ENCODE measurements at places on chromosomes 2 and 18. TPM values are rescaled to one million over a fixed set of nuclear protein-coding genes. Genes with fewer than 3 reads are reported as not detected.

AOX1 gene
- 0.08 TPM for total RNA-seq

MC2R gene
- not detected for total RNA-seq

LBX2 gene
- total RNA-seq, result 0.68 TPM

UGT1A3 gene
- total RNA-seq, result not detected

NGEF gene
- not detected for total RNA-seq

HOXD12 gene
- not detected for total RNA-seq

GTF2A1L gene
- not detected for total RNA-seq

GALNT3 gene
- total RNA-seq, result 6.2 TPM

TBR1 gene
- not detected for total RNA-seq

CAPN14 gene
- total RNA-seq, result not detected

LYPD6 gene
- not detected for total RNA-seq

L3MBTL4 gene
- not detected for total RNA-seq

SLC5A7 gene
- total RNA-seq, result not detected

HOXD10 gene
- not detected for total RNA-seq

DPYSL5 gene
- total RNA-seq, result not detected

CLEC4F gene
- total RNA-seq, result not detected

SPHKAP gene
- total RNA-seq, result not detected

MAP2 gene
- not detected for total RNA-seq

TMEM200C gene
- not detected for total RNA-seq

PDCD1 gene
- 2.5 TPM for total RNA-seq

PARD3B gene
- 0.76 TPM for total RNA-seq

UBXN4 gene
- total RNA-seq, result 96.2 TPM

TMX3 gene
- 51.8 TPM for total RNA-seq

IL1RL2 gene
- total RNA-seq, result not detected

SCN9A gene
- total RNA-seq, result 0.16 TPM

SNRNP27 gene
- 53.0 TPM for total RNA-seq

ANKRD30B gene
- total RNA-seq, result not detected

CEBPZ gene
- 54.4 TPM for total RNA-seq

LCT gene
- 0.34 TPM for total RNA-seq

KCNIP3 gene
- not detected for total RNA-seq

REG3G gene
- total RNA-seq, result not detected

NAGK gene
- total RNA-seq, result 68.3 TPM

ROCK1 gene
- total RNA-seq, result 69.4 TPM

ABCG5 gene
- not detected for total RNA-seq

UPP2 gene
- total RNA-seq, result not detected

TUBA4B gene
- not detected for total RNA-seq

UGT1A7 gene
- total RNA-seq, result not detected

CYP27A1 gene
- total RNA-seq, result not detected

C2orf92 gene
- 4.0 TPM for total RNA-seq

PTPRN gene
- total RNA-seq, result not detected

CPS1 gene
- total RNA-seq, result 1.2 TPM

NAT8 gene
- not detected for total RNA-seq

PAX8 gene
- total RNA-seq, result 0.55 TPM

MAPRE3 gene
- 0.95 TPM for total RNA-seq

SIGLEC15 gene
- total RNA-seq, result not detected

RSAD2 gene
- 74.5 TPM for total RNA-seq

IL36A gene
- total RNA-seq, result 0.29 TPM

IL36RN gene
- not detected for total RNA-seq

MRO gene
- total RNA-seq, result not detected
